Suppressor macrophage treated with lipopolysaccharide for 4 hours (primary cell): ENCODE measurements at places on chromosomes 3 and 15.

DNA sequence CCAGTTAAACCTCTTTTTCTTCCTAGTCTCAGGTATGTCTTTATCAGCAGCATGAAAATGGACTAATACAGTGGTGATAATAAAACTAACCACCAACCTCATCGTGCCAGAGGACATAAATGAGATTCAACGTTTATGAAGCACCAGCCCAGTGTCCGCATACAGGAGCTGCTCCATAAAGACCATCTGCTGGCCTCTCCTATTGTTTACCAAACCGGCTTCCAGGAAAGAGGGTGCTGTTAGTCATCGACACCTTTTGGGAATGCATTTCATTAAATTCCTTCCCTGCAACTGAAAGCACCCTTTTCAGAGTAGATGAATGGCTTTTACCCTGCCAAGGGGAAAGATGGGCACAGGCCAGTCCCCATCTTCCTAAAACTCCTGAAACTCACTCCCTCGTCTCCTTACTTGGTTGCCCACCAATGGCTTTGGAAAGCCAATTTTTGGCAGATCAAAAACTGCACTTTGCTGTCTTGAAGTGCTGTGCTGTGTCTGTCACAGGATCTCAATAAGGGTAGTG is 122.1 kb downstream of the AQP9 start:
- DNase-seq: no peak

GRCh38 chr3:100957261-100957986 is 35.8 kb downstream of the ABI3BP start:
- DNase-seq: no peak

- no peak for DNase-seq
Observed at GRCh38 chr3:116034794-116035193, 410.5 kb downstream of the LSAMP start.

DNA sequence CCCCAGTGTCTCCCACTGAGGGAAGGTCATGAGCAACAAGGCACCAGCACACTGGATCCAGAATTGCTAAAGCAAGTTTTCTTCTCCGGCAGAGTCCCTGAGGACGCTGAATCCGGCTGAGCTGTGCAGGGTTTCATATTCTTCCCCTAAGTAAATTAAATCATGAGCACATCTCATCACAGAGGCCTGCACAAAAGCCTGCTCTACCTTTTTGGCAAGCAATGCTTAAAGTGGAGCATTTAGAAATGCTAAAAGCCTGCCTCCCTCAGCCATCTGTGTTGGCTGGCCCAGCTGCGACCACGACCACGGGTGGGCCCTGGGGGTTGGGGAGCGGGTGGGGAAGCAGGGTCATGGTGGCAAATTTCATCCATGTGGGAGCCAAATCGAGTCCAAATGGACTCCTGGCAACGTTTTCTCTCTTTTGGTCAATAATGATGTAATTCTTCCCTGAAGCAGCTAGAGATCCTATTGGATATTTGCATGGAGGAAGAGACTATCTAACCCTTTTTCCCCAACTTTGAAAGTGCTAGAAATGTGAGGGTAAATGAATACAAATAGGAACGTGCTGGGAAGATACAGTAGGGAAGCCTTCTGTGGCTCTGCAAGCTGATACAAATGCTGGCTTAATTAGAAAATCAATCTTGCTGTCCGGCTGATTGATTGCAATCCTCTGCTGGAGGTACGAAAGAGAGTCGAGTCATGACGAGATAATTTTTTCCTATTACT is 532.8 kb upstream of the TBL1XR1 start:
- DNase-seq: no peak

DNA sequence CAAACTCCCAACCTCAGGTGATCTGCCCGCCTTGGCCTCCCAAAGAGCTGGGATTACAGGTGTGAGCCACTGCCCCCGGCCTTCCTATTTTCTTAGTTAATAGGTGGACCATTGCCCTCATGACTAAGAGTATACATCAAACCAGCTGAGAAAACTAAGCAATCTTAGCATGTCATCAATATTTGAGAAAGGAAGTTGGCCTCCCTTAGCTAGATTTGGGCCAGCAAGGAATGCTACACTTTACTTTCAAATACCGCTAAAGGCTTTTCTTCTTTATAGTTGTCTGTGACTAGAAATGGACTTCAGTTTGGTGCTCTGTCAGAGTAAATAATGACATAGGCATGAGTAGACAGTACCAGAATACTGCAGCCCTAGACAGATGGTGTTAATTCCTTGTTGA is 199.3 kb downstream of the GAP43 start:
- no peak for DNase-seq

DNA sequence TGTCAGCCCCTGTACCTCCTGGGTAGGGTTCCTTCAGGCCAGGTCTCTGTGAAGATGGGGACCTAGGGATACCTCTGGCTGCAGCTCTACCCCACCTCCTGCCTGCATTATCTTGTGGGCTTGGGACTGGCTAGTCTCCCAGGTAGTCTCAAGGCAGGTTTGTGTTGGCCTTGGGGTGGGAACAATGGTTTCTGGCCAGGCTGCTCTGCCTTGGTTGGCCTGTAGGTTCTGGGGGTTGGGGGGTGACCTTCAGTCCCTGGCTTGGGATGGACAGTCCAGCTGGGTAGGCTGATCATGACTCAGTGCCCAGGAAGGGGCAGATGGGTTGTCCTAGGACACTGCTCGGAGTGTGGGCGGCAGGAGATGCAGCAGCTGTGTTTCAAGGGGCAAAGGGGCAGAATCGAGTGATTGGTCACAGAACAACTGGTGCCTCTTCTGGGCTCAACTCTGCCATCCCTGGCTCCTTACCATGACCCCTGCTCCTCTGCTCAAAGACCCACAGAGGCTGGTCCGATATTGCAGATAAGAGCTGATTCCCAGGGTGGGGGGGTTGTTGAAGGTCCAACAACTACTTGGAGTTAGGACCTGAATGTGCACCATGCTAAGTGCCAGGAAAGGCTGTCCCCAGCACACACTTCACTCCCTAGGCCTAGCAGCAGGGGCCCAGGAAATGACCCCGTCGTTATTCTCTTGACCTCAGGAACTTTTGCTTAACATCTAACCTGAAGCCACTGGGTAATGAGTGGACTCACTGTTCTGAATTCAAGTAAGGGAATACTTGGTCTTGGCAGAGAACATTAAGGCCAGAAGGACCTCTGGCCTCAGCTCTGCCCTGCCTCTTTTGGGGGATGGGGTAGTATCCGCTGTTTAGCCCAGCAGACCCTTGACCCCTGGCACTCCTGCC is 18.1 kb upstream of the BSN start:
- no peak for DNase-seq

- DNase-seq: peak; percentile 97
Observed at GRCh38 chr15:64387562-64388168, at the start of gene TRIP4. TSS of gene TRIP4 (plus strand) at chr15:64387836. CDS start at chr15:64387864, 28 bp downstream.

- DNase-seq: no peak
Observed at GRCh38 chr15:90790057-90790456, 72.9 kb downstream of the BLM start.

- no peak for DNase-seq
Observed at GRCh38 chr3:129665024-129665768, 58.7 kb upstream of the PLXND1 start.

- peak; percentile 46 for DNase-seq
Observed at GRCh38 chr3:44114142-44114541, 127.5 kb upstream of the TOPAZ1 start.

DNA sequence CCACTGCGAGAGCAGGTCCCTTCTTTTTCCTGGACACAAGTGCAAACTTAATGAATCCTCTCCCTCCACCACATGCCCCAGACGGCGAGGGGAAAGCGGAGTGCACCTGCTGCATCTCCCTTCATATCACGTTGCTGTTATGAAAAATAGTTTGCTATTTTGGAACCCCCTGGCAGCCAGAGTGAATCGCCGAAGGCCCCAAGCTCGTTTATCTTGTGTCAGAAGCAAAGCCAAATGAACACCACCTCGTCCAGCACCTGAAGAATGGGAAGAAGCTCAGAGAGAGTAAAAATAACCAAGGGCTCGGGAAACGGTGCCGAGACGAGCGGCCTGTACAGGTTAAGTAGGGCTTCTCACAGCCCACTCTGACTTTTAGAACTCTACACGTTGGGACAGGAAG is 394.6 kb upstream of the RORA start:
- no peak for DNase-seq

- peak; percentile 60 for DNase-seq
Observed at GRCh38 chr3:16538507-16538906, 25.0 kb upstream of the RFTN1 start.

GRCh38 chr3:66297900-66298299 is 77.1 kb downstream of the SLC25A26 start:
- no peak for DNase-seq

- DNase-seq: no peak
Observed at GRCh38 chr15:36903922-36904556, 196.3 kb downstream of the MEIS2 start.

GRCh38 chr3:126450744-126451143 is 24.9 kb downstream of the ZXDC start:
- DNase-seq: no peak

DNA sequence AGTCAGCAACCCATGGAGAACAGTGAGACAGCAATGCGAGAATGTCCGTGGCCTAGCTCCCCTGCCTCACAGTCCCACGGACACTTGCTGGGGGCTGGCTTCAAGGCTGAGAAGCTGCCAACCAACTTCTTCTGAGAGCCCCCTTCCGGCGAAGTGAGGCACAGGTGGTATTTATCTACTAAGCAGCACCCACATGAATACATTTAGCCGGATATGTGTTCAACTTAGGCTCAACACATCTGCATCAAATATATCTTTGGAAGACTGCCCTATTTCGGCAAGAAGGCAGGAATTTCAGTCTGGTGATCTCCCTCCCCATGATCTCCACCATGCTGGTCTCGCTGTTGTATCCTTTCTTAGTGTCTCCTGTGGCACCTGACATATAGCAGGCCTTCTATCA is 340.9 kb upstream of the NR2E3 start:
- DNase-seq: no peak

DNA sequence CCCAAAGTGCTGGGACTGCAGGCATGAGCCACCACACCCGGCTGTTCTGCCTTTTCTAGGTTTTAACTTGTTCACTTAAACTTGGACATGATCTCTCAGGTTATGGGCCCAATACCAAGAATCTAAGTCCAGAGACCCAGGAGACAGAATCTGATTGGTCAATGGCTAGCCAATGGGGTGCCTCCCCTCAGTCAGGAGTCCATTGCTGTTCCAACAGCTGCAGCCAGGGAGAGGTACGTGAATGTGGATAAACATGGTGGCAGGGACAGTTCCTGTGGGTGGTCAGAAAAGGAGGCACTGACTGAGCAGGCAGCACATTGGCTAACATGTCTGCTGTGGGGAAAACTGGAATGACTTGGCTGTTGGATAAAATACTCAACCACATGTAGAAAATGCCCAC is 140.3 kb downstream of the RPLP1 start:
- no peak for DNase-seq

DNA sequence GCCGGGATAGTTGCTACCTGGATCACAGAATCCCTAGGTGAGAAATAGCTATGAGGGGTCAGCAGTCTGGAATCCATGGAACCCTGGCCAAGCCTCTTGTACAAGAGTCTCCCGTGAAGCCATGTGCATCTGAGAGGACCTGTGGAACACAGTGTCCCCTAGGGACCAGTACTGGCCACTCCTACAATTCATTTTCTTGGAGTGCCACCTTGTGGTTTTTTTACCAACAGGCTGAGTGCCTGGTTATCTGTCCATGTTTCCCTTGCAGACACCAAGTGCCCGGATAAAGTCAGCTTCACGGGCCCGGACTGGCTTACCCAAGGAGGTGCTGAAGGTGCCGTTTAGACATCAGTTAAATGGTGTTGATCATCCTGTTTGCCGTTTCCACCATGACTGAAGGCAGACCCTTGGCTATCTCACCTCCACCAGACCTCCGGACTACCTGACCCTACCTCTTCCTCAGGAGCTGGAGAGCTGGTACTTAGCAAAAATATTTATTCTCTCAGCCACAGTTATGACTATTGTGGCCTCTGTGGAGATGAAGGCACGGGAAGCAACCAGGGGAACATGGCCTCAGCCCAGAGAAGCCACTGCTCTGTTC is 93.9 kb downstream of the RBPMS2 start:
- peak; percentile 46 for DNase-seq

DNA sequence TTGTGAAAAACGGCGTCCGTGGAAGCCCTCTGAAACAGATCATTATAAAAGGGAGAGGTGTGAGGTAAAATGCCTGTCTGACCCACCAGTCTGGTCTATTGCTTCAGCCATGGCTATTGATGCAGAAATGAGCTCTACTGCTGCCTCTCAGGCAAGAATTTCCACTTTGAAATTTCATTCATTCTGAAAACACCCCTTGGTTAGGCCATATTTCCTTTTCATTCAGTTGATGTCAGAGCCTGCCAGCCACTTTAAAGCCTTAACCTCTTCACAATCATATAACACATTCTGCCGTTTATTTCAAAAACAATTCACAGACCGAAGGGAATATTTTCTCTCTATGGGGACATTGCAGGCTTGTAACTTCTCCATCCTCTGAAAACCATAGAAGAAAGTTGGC is 71.9 kb downstream of the FOXB1 start:
- DNase-seq: no peak

- no peak for DNase-seq
Observed at GRCh38 chr15:89174476-89174875, 46.9 kb downstream of the RLBP1 start.

DNA sequence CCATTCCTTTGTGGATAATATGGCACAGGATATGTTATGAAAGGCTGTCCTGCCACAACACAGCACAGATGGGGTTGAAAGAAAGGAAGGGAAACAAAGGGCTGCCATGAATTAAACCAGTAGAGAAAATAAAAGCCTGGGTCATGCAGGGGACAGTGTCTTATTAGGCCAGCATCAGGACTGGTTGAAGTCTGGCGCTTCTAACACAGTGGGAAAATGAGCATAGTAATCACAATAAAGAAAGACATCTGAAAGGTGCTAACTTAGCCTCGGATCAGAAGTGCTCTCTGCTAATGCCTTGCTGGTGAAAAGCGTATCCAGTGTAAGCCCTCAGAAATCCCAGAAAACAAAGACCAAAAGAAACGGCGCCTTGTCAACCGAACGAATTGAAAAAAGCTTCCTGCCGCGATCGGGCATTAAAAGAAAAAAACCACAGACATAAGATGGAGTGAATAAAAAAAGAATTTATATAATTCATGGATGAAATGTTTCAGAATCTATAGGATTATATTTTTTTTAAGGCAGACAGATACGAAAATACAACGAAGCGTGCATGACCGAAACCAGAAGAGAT is 566 bp upstream of the MKRN3 start:
- no peak for DNase-seq

- DNase-seq: peak; percentile 88
Observed at GRCh38 chr3:153284282-153284938, 122.4 kb downstream of the RAP2B start.

- DNase-seq: no peak
Observed at GRCh38 chr3:66000506-66000905, 38.2 kb downstream of the MAGI1 start.

DNA sequence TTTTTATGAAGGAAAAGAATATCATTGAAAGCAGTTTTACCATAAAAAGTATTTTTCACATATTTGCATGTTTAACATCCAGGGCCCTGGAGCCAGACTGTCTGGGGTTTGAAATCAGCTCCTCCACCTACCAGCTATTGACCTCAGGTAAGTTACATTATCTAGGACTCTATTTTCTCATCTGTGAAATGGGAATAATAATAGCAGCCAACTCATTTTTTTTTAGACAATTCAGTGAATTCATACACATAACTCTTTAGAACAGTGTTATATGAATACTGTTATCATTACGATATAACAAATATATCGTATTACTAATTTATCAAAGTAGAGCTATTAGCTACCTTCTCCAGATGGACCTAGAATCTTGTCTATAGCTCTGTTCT is 21.3 kb downstream of the MDFIC2 start:
- no peak for DNase-seq

GRCh38 chr3:153443961-153444360 is 281.9 kb downstream of the RAP2B start:
- DNase-seq: peak; percentile 5
